Activated CD4-positive, alpha-beta T cell treated with anti-CD3 and anti-CD28 coated beads, Interleukin-2, Interleukin-4, amounts not matched to agents 100 ng/mL and 50 ng/mL, durations not matched to agents 16 hours and 8 hours (primary cell): ENCODE measurements at places on chromosomes 1 and 21.

GRCh38 chr21:17679002-17679600 is 66.4 kb upstream of the BTG3 start:
- DNase-seq, result peak; percentile 74

DNA sequence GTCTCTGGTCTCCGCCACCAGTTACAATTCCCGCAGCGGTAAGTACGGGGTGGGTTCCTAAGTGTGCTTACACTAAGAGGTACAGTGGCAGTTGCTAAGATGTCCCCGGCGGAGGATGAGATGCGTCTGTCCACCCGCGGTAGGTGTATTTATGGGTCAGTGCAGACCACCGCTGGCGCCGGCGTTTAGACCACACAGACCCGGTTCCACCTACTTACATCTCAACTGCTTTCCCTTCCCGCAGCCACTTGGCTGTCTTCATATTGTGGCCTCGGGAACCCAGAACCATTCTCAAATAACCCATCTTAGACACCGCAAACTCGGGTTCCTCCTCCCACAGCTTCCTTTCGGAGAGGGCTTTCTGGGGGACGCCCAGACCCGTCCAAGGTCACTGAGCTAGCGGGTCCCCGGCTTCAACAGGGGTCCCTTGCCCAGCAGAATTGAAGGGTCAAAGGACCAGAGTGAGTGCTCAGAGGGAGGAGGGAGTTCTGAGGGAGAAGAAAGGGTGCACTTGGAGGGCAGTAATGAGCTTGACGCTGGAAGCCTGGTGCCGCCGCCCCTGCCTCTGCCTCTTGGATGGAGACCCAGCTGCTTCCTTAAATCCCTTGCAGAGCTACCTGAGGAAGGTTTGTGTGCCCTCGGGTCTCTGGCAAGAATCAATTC is 8.6 kb downstream of the NR5A2 start:
- no peak for DNase-seq

DNA sequence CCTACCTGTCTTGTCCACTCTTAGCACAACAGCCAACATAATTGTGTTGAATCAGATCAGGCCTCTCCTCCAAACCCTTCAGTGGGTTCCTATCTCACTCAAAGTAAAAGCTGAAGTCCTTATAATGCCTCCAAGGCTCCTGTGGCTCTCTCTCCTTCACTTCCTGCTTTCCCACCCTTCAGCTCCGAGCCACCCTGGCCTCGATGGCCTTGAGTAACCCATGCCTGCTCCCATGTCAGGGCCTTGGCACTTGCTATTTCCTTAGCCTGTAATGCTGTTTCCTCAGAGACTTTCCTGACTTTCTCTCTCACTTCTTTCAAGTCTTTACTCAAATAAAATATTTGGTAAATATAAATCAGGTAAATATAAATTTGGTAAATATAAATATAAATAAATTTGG is 8.1 kb upstream of the PLEKHM2 start:
- DNase-seq, result no peak

DNA sequence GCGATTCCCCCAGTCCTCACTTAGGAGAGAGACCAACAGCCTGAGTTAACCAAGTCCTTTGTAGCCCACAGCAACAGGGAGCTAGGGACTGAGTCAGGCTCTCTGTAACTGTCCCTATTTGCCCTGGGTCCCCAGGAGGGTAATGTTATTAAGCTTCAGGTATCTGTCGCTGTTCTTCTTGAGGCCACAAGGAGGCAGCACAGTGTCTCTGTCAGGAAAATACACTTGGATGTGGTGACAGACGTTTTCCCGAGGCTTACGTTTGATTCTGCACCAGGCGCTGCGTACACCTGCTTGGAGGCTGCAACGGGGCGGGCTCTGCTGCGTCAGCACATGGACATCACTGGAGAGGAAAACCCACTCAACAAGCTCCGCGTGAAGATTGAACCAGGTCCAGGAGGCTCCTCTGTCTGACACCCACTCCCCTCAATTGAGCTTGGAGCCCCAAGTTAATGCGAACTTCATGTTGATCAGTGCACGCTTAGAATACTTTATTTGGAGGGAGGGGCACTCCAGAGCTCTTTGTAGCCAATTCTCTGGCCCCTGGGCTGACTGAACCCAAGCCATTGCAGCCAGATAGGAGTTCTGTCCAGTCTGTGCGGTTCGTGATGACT is 10.7 kb upstream of the ELF3 start:
- DNase-seq, result peak; percentile 39

DNA sequence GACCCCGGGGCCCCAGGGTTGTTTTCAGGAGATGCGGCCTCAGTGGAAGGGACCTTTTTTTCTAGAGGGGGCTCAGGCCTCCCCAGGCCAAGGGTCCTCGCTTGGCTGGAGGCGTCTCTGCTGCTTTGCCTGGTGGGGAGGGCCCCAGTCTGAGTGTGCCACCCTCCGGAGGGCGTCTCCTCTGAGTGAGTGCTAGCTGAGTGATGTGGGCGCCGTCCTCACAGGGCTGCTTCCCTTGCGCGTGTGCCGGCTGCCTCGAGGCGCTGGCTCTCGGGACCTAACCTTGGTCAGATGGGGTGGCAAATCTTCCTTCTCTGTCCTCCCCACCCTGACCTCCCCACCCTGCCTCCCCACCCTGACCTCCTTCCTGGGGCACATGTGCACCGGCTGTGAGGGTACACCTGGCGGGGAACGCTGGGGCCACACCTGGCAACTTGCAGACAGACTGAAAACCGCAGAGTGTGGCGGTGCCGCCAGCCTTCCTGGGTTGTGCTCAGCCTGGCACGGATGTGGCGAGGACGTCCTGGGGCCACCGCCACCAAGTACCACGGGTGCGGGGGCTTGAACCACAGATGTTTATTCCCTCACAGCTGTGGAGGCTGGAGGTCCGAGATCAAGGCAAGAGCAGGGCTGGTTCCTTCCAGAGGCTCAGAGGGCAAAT is 93.0 kb upstream of the TTC34 start:
- DNase-seq, result no peak

DNA sequence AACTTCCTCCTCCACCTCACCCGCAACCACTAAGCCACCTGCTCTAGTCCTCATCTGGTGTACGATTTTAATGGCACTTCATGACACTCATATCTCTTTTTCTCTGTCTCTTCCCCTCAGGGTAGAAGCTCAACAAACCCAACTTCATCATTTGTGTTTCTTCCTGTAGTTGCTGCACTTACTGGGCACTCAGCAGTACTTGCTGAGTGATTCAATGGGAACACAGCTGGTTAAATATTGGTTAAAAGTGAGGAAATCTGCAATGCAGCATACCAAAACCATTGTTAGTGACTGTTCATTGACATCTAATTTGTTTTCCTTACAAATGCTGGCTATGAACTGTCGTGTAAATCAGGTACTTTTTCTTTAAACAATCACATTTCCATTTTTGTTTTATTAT is 541.1 kb upstream of the PRMT6 start:
- DNase-seq, result no peak

- peak; percentile 73 for DNase-seq
Measured at GRCh38 chr1:62621907-62622306, 24.6 kb downstream of the ANGPTL3 start.

DNA sequence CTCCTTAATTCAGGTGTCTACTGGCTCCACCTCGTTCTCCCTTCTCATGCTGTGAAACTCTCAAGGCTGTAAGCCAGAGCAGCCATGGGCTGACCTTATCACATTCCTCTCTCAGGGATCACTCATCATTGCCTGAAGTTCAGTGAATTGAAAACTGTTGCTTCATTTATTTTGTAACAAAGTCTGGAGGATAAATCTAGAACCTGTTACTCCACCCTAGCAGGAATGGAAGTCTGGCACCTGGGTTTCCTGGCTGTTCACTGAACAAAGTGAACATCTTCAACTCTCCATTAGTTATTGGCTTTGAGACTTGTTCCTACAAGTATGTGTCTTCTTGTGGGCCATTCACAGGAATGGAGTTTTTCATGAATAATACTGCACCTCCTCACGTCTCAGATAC is 584.1 kb downstream of the PTPRU start:
- no peak for DNase-seq

GRCh38 chr1:223819730-223820514 is 25.8 kb downstream of the TP53BP2 start:
- no peak for DNase-seq

- peak; percentile 8 for DNase-seq
Measured at GRCh38 chr1:205481218-205481617, 23.3 kb upstream of the CDK18 start.

DNA sequence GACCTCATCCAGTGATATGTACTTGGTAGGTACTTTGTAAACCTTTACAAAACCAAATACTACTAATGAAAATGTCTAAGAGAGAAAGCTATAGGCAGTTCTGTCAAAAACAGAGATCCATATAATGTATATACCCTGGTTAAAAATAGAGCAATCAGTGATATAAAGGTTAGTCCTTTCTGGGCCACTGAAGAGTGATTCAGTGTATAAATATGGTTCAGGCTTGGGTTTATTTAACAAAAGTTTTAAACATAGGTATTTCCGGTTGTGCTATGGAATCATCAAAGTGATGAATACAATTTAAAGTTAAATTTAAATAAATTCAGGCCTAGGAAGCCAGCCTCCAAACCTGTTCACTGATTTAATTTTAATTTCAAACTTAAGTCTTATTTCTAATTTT is 108.4 kb upstream of the DMRTA2 start:
- DNase-seq, result no peak

GRCh38 chr1:11951901-11952300 is 17.4 kb downstream of the PLOD1 start:
- no peak for DNase-seq

DNA sequence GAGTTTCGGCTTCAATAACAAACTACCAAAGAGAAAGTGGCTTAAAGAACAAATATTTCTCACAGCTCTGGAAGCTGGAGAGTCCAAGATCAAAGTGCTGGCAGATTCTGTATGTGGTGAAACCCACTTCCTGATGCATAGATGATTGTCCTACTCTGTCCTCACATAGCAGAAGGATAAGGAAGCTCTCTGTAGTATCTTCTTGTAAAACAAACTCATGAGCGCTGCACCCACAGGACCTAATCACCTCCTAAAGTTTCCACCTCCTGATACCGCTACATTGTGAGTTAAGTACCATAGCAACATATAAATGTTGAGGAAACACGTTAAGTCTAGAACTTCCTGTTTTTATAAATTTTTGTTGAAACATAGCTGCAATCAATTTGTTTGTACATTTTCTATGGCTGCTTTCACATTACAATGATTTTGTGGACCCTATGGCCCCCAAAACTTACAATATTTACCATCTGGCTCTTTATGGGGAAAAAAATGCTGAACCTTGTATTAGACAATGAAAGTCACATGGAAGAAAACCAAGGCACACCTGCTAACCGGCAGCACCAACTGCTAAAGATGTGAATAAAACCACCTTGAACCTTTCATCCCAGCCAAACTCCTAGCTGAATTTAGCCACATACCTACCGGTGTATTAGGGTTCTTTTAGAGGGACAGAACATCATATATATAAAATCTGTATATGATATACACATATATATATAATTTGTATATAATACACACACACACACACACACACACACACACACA is 1423.4 kb downstream of the NCAM2 start:
- DNase-seq, result no peak

GRCh38 chr1:14682941-14683621 is 84.6 kb downstream of the KAZN start:
- DNase-seq, result no peak

- no peak for DNase-seq
Measured at GRCh38 chr1:28927266-28927647, 12.9 kb downstream of the EPB41 start.

- DNase-seq, result no peak
Measured at GRCh38 chr1:110048240-110048639, 13.8 kb downstream of the STRIP1 start.

GRCh38 chr1:111989531-111990025 is at the start of gene KCND3:
TSS of gene KCND3 (minus strand) at chr1:111989668.
- no peak for DNase-seq

GRCh38 chr1:19828546-19828945 is 13.5 kb upstream of the RNF186 start:
- DNase-seq, result no peak

GRCh38 chr1:90718411-90719329 is 1.6 kb upstream of the BARHL2 start:
- DNase-seq, result no peak

GRCh38 chr1:160261556-160261892 is 825 bp downstream of the DCAF8 start:
- peak; percentile 80 for DNase-seq

- DNase-seq, result no peak
Measured at GRCh38 chr21:38054334-38054733, 138.1 kb upstream of the KCNJ6 start.

DNA sequence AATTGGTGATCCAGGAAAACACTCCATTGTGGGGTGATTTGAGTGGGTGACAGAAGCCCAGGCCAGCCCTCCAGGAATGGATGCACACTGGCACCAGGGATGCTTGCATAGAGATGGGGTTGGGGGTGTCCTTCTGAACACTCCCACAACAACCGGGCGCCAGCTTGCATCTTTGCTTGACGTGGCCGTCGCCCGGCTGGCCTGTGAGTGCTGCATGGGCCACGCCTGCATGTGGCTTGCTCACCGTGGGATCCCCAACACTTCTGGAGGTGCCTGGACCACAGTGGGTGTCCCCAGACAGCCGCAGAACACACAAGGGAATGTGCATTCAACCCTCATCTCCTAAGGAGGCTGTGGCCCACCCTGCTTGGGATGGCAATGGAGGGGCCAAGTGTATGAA is 55.1 kb downstream of the SIK1 start:
- no peak for DNase-seq

DNA sequence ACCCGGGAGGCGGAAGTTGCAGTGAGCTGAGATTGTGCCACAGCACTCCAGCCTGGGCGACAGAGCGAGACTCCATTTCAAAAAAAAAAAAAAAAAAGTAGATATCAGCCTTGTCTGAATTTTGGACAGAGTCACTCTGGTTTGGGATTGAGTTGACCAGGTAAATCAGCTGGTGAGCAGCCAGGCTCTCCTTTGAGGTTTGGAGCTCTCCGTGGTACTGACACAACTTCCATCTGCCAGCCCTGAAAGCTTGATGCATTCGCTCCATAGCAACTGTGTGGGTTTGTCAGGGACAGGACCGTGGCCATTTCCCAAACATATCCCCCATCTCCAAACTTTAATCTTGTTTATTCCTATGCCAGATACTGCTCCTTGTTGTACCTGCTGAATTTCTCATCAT is 155.2 kb downstream of the DMRTA2 start:
- DNase-seq, result no peak

DNA sequence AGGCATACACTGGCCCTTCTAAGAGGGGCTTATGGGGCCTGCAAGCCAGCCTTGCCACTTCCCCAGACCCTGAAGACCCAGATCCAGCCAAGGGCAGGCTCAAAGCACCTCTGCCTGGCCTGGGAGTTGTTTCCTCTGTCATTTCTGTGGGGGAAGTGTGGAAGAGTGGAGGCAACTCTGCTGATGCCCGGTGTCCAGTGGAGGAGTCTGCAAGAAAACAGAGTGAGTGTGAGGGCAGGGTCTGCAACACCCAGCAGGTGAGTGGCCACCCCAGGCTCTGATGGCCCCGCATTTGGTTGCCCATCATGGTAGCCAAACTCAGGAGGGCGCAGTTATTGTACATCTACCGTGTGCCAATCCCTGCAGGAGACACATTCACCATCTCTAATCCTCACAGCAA is 8.4 kb downstream of the CLEC20A start:
- DNase-seq, result no peak

GRCh38 chr1:180277476-180278193 is 47.6 kb downstream of the LHX4 start:
- DNase-seq, result no peak
